ENCODE measurements at places on chromosomes 13 and 19.

GRCh38 chr19:28964500-28964899 is 248.5 kb downstream of the UQCRFS1 start:
- no peak for DNase-seq

DNA sequence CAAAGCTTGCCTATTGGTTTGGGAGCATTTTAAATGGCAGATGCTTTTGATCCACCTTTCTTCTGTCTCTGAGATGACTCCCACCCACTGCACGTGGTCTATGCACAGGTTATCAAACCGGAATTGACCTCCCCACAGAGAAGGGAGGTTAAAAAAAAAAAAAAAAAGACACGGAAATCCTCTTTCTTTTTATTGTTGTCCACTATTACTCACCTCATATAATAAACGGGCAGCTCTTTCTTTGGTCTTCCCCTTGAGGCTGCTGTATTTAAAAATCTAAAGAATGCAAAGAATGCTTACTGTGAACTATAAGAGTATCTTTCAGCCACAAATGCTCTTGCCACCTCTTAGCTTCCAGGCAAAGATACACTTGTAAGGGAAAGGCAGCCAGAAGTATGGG is 329.7 kb downstream of the NDFIP2 start:
- DNase-seq = peak; percentile 39

DNA sequence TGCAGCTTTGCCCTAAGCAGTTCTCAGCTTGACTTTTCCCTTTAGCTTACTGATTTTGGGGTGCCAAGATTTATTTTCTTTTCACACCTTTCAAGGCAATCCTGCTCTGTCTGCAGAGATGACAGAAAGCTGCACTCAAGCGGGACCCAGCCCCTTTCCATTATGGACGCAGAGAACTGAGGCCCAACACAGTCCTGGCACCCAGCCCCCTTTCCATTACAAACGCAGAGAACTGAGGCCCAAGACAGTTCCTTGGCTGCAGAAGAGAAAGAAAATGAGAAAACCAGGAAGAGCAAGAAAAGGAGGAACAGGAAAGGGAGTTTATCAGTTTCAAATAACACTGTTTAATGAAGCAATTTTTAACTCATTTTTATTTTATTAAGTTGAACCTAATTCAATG is 36.8 kb upstream of the ATP11A start:
- DNase-seq = no peak

- DNase-seq = peak; percentile 64
Observed at GRCh38 chr19:31648347-31648746, 299.1 kb upstream of the TSHZ3 start.

DNA sequence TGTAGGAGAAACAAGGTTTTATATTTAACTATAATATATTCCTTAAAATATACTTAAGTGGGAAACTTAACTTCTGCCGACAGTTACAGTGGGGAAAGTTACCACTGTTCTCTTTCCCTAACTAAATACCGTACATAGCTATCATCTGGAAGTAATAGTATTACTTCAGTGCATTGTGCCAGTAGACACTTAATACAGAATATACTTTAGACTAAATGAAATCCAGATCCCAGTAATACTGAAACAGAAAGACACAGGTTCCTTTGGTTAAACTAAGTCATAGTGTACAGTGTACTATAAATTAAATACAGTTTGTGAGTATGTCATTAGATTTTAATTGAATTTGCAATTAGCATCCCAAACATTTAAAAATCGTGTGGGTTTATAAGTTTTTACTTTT is 107.5 kb downstream of the PCCA start:
- no peak for DNase-seq

GRCh38 chr19:29129148-29129547 is 83.8 kb downstream of the UQCRFS1 start:
- no peak for DNase-seq

DNA sequence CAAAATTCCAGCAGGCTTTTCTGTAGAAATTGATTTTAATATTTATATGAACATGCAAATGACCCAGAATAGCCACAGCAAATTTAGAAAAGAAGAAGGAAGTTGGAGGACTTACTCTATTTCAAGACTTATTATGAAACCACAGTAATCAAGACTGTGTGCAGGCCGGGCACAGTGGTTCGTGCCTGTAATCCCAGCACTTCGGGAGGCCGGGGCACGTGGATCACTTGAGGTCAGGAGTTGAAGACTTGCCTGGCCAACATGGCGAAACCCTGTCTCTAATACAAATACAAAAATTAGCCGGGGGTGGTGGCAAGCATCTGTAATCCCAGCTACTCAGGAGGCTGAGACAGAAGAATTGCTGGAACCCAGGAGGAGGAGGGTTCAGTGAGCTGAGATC is 6.0 kb upstream of the FFAR2 start:
- DNase-seq = no peak

DNA sequence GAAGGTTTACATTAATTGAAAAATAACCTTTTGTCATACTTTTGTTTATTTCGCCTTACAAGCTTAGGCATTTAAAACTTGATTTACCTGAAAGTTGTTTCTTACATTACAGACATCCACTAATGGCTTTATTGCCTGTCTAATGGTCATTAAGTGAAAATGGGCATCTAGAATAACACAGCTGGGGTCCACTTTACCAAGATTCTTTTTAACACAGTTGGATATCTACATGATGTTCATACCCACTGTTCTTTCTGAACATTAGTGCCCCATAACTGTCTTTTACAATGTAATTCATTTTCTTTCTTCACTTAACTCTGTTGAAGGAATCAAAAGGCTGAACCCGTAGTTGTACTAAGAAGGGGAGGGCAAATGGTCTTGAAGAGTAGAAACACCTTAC is 19.8 kb upstream of the KLHL1 start:
- DNase-seq = no peak

GRCh38 chr13:27523346-27524073 is 73.1 kb upstream of the MTIF3 start:
- no peak for DNase-seq

- DNase-seq = no peak
Observed at GRCh38 chr13:78540058-78540457, 63.3 kb downstream of the POU4F1 start.

GRCh38 chr19:588093-588740 is 1.5 kb upstream of the HCN2 start:
- DNase-seq = no peak
